ENCODE measurements at places on chromosomes 5 and 9. TPM values are rescaled to one million over a fixed set of nuclear protein-coding genes. Genes with fewer than 3 reads are reported as not detected.

DNA sequence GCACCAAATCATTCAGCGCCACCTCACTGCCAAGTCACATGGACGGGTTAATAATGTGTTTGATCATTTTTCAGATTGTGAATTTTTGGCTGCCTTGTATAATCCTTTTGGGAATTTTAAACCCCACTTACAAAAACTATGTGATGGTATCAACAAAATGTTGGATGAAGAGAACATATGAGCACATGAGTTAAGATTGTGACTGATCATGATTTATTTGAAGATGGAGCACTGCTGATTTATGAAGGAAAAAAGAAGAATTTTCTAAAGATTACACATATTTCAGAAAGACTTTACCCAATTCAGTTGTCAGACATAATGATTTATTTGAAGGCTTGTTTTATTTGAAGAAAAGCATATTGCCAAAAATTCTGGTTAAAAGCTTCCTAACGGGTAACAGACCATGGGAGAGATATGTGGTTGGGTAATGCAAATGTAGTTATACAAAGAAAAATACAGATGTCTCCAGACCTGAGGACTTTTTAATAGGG is 37.4 kb downstream of the TNFAIP8 start:
- no peak for DNase-seq

DNA sequence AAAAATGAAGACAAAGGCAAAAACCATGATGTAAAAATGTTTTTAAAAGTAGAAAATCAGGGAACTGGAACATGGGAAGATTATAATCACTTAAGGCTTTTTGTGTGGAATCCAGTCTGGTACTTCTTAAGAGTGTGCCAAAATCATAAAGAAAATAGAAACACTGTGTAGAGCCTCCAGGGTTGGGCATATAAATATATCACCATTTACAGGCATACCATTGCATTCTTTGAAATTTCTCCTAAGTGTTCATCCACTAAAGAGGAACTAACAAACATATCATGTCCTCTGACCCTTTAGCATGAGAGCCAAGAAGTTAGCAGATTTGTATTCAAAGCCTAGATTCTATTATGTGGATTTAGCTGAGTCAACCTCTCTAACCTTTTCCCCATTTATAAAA is 93.3 kb downstream of the SLF1 start:
- DNase-seq: no peak

GRCh38 chr5:61313960-61314681 is 17.9 kb upstream of the ZSWIM6 start:
- no peak for DNase-seq

DNA sequence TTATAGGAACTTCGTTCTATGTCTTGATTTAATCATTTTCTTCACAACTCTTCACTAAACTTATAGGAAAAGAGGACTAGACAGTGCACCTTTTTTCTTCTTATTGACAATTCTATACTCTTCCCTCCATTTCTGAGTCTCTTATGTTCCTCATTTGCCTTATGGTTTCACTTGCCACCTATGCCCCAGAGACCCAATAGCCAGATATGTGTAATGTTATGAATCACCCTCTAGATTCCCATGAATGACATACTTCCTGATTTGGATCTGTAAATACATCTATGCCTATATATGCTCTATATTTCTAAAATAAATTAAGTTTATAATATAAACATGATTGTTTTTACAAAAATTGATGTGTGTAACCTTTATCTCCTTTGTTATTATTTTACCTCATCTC is 514.1 kb upstream of the MEF2C start:
- no peak for DNase-seq

The ISL1 gene
- polyA plus RNA-seq: not detected

DNA sequence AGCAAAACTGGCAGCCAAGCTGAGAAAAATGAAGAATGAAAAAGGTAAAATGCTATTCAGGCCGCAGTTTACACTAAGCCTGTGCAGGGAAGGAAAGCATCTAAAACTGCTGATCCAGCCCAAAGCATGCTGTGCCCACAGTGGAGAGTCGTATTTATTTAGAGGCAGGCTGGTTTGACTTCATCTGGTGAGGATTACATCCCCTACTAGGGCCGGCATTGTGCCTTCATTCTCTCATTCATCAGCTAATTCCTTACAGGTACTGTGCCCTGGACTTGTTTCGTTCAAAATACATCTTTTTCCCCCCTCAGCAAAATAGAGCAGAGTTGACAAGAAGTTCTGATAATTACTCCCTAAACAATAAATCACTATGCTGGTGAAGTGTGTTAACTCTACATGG is 137.5 kb upstream of the DAP start:
- no peak for DNase-seq

The CTXN3 gene
- polyA plus RNA-seq: not detected

- no peak for DNase-seq
These were observed 9.0 kb downstream of the PRRC2B start for GRCh38 chr9:131402738-131403492.

- DNase-seq: no peak
These were observed 407.7 kb downstream of the PDE4D start for GRCh38 chr5:59485629-59486439.

- DNase-seq: no peak
These were observed 7.0 kb upstream of the IRF1 start for GRCh38 chr5:132497488-132497997.

The TRMO gene
- 21.9 TPM for polyA plus RNA-seq

The SLC34A1 gene
- 254 TPM for polyA plus RNA-seq

- no peak for DNase-seq
These were observed 5.5 kb downstream of the PRSS3 start for GRCh38 chr9:33800886-33801285.

DNA sequence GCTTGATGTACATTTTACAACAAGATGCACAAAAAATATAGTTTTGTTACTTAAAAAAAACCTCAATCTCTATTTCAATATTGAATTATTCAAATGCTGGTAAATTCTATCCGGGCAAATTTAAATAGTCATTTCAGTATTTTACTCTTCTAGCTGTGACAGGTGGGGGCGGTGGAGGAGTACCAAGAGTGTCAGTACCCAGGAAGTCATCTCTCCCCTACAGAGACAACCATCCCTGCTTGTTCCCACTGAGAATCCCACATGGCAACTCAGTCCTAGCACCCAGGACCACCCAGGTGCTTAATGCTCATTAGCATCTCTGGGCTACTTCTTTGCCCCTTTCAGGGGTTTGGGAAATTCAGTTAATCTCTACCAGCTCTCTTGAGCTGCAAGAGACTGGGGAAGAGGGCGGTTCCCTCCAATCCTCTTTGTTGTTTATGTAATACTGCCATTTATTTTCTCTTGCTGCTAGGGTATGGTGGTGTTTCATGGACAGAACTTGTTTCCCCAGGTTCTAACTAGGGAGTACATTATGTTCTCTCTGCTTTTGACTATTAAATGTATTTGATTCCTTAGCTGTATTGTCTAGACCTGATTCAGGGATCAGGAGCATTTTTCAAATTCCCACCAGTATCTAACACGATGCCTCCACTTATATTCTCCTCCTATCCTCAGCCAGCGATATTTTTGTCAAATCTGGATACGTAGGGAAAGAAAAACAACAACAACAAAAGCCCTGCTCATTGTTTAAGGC is 122.5 kb downstream of the CDH18 start:
- DNase-seq: no peak

GRCh38 chr9:124263800-124264426 is 6.2 kb downstream of the NEK6 start:
- no peak for DNase-seq

GRCh38 chr5:174412374-174412773 is 312.0 kb upstream of the MSX2 start:
- DNase-seq: no peak

DNA sequence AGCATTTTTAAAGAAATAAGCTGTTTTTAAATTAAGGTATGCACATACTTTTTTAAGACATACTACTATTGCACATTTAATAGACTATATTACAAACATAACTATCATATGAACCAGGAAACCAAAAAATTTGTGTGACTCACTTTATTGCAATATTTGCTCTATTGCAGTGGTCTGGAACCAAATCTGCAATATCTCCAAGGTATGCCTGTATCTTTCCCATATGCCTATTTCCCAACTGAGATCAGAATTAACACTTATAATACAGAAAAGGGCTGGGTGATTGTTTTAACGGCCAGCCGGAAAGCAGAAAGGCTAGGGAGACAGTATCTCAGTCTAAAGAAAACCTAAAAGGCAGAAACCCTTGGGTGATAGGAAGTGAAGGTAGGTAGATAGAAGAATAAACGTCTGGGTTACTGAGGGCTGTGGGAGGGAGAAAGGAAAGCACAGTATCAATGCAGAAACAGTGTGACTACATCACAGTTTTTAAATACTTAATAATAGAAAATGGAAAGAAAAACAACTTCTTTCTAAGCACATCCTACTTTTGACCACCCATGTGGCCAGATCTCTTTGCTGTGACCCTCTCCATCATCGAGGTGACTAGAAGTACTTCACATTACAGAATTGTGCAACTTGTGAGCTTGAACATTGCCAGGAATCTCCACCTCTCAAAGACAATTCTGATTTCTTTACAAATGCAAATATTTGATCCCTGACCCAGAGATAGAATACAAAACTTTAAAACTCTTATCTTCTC is 126.4 kb downstream of the LPAR1 start:
- DNase-seq: no peak

- DNase-seq: peak; percentile 45
These were observed 52.7 kb downstream of the RNF145 start for GRCh38 chr5:159156426-159157238.

- no peak for DNase-seq
These were observed 137.9 kb downstream of the BNC2 start for GRCh38 chr9:16732546-16732945.

- DNase-seq: no peak
These were observed 51.1 kb downstream of the RASGEF1C start for GRCh38 chr5:180157866-180158265.

DNA sequence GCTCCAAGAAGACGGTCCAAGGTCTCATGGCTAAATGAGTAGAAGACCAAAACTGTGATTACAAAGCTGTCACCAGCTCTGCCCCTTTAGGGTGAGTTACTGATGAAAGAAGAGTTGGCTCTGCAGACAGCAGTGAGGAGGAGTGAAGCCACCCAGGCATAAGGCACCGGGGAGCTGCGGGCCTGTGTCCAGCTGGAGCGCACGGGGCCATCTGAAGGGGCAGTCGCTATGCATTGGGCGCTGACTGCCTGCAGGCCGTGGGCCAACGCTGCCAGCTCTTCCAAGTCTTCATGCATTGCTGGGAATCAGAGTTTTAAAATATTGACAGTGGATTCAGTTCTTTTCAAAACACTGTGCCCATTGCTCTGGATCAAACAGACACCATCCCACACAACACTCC is 70.3 kb downstream of the DAPK1 start:
- DNase-seq: no peak

- no peak for DNase-seq
These were observed 25.8 kb downstream of the UIMC1 start for GRCh38 chr5:176980818-176981217.

The CCDC183 gene
- 3.7 TPM for polyA plus RNA-seq

The ARL14EPL gene
- not detected for polyA plus RNA-seq

DNA sequence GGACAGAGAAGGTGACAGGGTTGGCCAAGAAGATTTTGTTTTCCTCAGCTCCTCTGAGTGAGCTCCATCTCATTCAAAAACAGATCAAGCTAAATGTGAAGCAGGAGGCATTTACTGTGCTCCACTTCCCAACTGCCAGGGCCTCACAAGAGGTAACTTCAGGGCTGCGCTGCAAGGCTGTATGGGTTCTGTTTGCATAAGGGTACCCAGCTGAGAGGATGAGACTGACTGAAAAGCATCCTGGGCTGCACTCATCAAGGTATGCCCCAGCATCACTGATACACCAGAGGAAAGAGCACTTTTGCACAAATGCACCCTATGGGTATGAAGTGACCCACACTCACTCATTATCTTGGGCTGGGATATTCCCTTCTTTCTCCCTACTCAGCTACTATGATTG is 316.2 kb upstream of the HAPLN1 start:
- no peak for DNase-seq

DNA sequence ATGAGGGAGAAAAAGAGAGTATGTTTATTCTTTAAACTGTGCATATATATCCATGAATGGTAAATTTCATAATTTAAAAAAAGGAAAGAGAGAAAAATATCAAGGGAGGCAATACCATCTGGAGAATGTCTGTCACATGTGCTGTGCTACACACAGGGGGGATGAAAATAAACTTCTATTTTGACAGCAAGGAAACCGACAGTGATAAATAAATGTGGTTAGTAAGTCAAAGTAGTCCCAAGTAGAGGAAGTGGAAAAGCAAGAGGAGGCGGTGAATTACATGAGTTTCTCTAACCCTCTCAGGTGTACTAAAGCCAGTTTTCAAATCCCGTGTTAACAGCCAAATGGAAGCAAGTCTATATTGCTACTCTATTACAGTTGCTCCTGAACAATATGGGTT is 83.3 kb downstream of the ICE1 start:
- DNase-seq: no peak

- DNase-seq: no peak
These were observed 10.0 kb downstream of the NAIF1 start for GRCh38 chr9:128056887-128057723.

- peak; percentile 36 for DNase-seq
These were observed 59.4 kb downstream of the DAP start for GRCh38 chr5:10701567-10702039.

DNA sequence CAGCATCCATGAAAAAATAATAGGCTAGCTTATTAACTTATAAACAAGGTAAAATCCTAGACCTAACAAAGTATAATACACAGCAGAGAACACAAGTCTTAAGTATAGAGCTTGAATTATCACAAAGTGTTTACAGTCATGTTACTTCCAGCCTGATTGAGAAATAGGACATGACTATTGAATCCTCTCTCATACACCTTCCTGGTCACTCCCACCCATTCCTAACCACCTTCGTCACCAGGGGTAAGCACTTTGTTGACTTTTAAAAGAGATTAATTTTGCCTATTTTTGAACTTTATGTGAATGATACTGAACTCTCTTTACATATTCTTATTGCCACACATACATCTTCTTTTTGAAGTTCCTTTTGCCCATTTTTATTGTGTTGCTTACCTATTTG is 325.8 kb downstream of the PJA2 start:
- no peak for DNase-seq

DNA sequence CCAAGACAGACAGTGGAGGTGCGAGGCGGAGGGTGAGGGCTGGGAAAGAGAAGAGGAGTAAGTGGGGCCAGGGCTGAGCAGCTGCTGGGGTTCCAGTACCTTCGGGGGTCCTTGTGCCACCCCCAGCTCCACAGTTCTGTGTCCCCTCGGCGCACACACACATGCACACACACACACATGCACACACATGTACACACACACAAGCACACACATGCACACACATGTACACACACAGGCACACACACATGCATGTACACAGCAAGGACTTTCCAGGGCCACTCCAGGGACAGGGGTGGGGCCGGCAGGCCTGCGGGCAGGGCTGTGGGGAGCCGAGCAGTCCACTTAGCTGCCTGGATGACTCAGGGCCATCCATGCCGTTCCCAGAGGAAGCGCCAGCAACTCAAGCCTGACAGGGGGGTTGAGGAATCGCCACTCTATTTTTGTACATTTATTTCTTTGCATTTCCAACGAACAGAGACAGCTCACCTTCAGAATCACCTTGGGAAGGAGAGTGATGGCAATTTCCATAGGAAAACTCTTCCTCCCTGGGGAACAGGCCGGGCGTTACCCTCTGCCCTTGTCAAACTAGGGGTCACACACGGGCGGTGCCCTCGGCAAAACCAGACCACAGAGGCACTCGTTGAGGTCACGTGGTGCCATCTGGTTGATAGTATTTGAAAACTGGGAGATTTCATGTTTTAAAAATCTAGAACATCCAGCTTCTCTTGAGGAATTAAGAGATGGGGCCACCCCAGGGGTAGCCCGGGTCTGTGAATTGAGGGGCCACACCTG is 135.7 kb downstream of the ADAMTS2 start:
- DNase-seq: no peak

Data from left renal cortex interstitium (tissue), 4 donors.